ENCODE measurements at places on chromosomes 16 and 17.
A peak's percentile ranks its signal among the peaks of the same experiment; 100 is the strongest.

DNA sequence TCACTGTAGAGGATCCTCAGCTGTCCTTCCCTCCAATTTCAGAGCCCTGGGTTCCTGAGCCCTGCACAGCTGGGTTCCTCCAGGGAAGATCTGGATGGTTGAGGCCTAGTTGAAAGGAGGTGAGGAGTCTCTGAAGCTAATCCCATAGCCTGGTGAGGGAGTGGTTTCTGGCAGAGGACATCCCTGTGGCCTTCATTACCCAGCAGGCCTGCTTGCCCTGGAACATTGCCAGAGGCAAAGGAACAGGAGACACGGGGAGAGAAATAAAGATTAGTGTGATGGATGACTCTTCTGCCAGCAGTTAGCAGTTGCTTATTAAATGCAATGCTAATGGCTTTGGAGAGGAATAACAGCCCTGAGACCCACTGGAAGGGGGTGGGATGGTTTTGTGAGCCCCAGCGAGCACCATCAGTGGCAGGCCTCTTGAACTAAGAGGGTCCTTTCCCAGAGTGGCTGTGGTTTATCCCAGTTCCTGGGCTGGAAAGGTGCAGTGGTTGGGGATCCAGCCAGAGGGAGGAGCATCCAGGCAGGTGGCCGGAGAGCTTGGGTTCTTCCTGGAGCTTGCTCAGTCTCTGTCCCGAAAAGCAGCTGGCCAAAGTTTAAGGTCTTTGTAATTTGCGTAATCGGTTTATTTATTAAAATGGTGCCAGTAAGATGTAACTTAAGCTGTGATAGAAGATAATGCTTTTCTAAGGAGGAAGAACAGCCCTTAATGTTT lies 209.7 kb downstream of the CCDC182 start:
- no peak for DNase-seq

- DNase-seq, result no peak
These were observed 4.1 kb upstream of the PITPNA start for GRCh38 chr17:1566505-1567199.

GRCh38 chr16:2779978-2780898 lies 3.2 kb upstream of the ELOB start:
- no peak for DNase-seq

DNA sequence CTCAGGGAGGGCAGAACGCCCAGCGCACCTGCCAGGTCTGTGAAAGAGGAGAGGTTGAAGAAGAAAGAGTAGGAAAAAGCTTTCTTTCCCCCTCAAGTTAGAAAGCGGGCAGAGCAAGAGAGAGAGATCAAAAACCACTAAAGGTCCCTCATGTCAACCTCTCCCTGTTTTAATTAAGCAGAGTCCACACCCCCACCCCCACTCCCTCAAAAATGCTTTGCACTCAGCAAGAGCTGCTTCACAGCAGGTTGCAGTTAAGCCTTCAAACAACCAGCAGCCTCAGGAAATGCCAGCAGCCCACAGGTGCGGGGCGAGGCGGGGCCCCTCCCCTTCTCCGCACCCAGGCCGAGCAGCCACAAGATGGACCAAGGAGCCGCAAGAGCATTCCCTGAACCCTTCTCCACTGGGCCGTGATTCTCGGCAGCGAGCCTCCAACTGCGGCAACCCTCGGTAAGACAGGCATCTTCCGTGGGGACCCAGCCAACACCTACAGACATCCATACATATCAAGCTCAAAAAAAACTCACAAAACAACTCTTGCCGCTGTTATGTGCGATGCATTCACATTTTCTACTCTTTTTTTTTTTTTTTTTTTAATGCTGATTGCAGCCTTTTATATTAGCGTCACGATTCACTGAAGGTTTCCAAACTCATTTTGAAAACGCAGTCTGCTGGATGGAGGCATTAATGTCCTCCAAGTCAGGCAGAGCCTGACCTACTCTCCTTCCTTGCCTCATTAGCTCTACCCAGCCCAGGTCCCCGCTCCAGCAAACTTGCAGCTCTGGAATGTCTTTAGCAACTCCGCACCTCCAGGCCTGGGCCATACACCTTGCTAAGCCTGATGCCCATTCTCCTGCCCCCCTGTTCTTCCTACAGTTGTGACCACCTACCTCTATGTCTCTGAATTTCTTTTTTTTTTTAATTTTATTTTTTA lies 66.1 kb downstream of the AXIN2 start:
- no peak for DNase-seq

DNA sequence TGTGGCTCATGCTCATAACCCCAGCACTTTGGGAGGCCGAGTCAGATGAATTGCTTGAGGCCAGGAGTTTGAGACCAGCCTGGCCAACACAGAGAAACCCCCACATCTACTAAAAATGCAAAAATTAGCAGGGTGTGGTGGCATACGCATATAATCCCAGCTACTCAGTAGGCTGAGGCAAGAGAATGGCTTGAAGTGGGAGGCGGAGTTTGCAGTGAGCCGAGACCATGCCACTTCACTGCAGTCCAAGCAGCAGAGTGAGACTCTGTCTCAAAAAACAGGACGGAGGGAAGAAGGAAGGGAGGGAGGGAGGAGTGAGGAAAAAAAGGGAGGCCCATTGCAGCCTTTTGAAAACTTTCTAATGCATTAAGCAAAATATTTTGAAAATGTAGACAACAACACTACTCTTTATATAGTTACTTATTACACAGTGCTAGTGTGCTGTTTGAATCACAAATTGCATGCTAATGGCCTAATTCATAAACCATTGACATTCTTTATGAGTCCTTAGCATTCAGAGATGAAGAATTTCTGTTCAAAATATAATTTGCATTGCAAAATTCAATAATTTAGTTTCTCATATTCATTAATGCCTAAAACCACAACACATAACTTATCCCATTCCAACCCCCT lies 59.4 kb downstream of the TMEM114 start:
- DNase-seq, result no peak

DNA sequence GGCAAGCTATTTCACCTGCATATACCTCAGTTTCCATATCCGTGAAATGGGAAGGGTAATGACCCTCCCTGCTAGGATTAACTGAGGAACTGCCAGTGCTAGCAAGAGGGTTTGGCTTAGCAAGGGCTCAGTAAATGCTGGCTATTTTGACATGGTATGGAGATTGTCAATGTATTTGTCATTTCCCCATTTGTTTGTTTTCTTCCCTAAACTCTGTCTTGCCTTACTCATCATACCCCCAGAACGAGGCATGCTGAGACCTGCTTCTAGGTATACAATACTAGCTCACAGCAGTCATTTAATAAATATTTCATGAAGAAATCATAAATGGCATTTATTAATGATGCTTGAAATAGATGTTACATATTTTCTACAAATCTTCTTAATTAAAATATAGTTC lies 124.0 kb downstream of the DYNLRB2 start:
- no peak for DNase-seq

- DNase-seq, result no peak
These were observed 17.5 kb upstream of the KLHL11 start for GRCh38 chr17:41882756-41883155.

- no peak for DNase-seq
These were observed 388.1 kb downstream of the SHISA9 start for GRCh38 chr16:13289515-13289914.

- DNase-seq, result no peak
These were observed at the start of gene XYLT1 for GRCh38 chr16:17470908-17471718. TSS of gene XYLT1 (minus strand) at chr16:17470960. CDS start at chr16:17470796, 164 bp downstream.

- DNase-seq, result no peak
These were observed 43.9 kb downstream of the TRARG1 start for GRCh38 chr17:1323336-1323735.

GRCh38 chr17:79029327-79030009 lies 5.5 kb downstream of the C1QTNF1 start:
- no peak for DNase-seq

GRCh38 chr16:14522671-14523070 lies 107.4 kb downstream of the PARN start:
- DNase-seq, result no peak

GRCh38 chr16:30899794-30900193 lies 3.4 kb downstream of the CTF1 start:
- DNase-seq, result no peak

DNA sequence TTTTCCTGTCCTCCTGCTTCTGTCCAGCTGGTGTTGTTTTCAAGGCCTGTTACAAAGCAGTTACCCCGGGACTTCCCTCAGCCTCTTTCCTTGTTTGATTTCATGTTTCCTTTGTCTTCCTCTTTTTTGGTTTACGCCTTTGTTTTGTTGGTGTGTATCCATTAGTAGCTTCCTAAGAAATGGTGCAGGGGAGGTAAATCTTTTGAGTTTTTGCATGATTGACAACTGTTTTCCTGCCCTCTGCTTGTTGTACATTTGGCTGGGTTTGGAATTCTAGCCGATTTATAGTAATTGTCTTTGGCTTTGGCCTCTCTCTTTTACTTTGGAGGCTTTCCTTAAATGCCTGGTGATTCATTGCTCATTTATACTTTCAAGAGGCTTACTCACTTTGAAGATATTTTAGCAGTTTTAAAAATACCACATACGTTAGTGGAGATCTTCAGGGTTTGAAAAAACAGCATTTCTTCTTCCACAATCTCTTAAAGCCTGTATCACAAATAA lies 32.8 kb downstream of the DNAH2 start:
- no peak for DNase-seq

DNA sequence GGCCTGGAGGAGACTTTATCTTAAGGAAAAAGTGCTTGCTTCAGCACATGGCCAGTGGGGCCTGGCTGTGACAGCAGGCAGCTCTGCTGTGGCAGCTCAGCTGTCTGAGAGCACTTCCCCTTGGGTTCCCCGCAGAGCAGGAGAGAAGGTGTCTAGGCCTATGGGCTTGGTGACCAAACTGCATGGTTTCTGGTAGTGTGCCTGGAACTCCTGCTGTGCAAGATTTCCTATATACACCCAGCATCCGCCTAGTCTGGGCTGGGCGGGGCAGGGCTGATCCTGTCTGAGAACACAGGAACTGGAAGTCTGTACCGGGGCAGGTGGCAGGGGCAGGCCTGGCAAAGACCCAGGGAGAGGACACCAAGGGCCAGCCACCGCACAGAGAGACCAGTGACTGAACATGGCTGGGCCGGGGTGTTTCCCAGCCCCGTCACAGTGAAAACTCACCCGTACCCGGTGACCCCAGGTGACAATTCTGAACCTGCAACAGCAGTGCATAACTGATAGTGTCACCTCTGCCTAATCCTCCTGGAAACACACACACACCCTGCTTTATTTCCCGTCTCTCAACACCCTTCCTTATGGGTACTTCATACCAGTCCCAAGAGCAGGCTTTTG lies 39.3 kb downstream of the CHD9 start:
- peak; percentile 51 for DNase-seq

All from globus pallidus (tissue), 1 donor.